SK-N-SH (cell line): ENCODE measurements at places on chromosomes 1 and 21.
A peak's percentile ranks its signal among the peaks of the same experiment; 100 is the strongest.

GRCh38 chr1:161139766-161140165 lies 7.3 kb upstream of the DEDD start:
- DNase-seq, result peak; percentile 64

- no peak for DNase-seq
These were observed 116.2 kb upstream of the FGGY start for GRCh38 chr1:59180735-59181134.

- DNase-seq, result peak; percentile 89
These were observed at the start of gene PHTF1 for GRCh38 chr1:113759333-113760101. Gene PHTF1, minus strand, starts transcription at chr1:113759486. Its CDS starts 783 bp downstream, at chr1:113758703.

DNA sequence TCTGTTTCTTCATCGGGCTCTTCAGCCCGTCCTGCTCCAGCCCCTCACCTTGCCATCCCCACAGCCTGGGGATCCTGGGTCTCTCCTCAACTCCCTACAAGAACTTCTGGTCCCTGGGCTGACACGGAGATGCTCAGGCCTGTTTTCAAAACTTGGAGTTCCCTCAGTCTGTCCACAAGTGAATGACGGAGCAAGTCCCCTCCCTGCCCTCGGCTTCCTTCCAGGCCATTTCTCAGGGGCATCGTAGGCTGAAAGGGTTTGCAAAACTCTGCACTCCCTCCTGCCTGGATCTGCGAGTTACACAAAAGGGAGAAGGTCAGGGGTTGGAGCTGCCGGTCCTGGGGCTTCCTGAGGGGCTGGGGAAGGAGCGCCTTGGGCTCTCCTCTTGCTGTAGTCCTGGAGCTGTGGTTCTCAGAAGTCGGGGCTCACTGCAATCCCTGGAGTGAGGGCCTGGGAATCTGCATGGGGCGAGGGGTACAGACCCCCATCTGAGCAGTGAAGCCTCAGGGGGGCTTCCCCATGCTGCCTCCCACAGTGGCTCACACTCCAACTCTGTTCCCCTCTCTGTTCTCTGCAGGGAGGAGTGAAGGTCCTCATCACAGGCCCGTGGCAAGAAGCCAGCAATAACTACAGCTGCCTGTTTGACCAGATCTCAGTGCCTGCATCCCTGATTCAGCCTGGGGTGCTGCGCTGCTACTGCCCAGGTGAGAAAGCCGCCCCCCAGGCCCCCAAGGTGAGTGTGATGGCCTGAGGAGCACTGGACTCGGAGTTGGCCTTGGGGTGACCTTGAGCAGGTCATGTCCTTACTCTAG lies 100.6 kb upstream of the VAMP3 start:
- no peak for DNase-seq

DNA sequence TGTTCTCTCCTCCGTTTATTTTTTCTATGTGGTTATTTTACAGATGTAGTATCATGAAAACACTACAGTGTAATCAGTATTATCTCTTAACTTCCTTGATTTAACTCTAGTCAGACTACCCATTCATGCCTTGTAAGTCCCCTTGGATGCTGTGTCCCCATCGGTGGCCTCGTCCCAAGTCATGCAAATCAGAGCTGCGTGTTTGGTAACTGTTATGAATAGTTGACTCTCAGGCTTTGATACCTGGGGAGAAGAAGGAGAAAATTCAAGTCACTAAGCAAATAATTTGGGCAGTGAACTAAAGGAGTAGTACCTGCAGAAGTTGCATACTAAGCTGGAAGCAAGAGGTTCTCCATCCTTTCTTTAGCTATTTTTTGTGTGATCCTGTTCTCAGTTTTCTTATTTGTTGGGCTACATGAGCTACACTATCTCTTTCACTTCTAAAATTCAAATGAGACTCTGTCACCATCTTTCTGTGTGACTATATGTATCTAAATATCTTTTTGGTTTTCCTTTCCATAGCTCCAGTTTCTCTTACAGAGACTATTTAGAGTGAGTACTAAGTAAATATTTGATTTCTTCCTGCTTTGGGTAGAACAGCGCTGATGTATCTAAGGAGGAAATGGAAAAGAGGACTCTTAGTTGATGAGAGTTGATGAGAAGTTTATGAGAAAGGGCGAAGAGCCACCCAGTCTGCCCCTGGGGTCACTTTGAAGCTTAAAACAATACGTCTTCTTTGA lies 50.9 kb downstream of the VANGL2 start:
- no peak for DNase-seq

- peak; percentile 91 for DNase-seq
These were observed 581 bp downstream of the SSU72 start for GRCh38 chr1:1573843-1574720.

DNA sequence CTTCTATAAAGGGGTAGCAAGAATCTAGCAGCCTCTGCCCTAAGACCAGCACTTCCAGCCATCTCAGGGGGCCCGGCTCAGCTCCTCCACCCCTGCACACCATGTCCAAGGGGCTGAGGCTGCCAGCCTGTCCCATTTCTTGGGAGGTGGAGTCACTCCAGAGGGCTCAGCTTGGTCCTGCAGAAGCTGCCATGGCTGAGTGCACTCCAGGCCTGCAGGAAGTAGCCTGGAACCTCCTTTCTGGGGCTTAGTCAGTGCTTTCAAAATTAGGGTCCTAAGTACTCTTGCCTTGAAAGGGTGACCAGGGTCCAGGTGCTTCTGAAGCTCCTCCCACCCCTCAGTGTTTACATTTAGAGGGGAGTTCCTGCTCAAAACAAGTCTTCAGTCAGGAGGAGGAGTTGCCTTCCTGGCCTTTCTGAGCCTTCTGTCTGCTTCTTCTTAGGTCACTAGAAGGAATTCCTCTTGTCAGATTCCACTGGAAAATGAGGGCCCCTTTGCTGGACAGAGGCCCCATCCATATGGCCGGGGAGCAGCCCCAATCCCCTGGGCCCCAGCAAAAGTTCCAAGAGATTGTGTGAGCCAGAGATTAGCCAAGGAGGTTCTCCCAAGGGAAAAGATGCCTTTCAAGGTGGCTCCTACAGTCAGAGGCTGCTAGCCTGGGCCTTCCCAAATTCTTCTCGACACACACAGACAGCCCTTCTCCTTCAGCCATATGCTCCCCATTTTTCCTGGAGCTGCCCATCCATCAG lies 128.1 kb upstream of the VAMP3 start:
- no peak for DNase-seq

- no peak for DNase-seq
These were observed 8.3 kb downstream of the TRIM45 start for GRCh38 chr1:117113199-117113598.

DNA sequence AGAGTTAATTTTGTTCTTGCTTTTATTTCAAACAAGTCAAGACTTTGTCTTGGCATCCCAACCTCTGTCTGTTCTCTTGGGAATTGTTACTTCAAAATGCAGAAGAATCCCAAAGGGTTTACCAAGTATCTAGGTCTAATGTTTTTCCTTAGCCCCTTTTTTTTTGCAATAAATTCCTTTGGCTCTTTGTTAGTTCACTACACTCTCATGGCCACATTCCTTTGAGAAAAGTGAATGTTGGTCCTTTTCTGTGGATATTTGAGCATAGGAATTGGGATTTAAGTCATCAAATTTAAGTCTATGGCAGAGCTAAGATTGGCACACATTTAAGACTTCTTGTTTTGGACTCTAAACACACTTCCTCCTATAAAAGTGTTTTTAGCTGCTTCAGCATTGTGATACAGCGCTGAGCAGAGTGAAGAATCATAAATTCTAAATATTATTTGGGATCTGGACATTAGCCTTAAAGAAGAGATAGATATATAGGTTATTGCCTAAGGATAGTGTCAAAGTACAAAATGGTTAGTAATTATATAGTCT lies 1.9 kb downstream of the BTF3L4 start:
- no peak for DNase-seq

DNA sequence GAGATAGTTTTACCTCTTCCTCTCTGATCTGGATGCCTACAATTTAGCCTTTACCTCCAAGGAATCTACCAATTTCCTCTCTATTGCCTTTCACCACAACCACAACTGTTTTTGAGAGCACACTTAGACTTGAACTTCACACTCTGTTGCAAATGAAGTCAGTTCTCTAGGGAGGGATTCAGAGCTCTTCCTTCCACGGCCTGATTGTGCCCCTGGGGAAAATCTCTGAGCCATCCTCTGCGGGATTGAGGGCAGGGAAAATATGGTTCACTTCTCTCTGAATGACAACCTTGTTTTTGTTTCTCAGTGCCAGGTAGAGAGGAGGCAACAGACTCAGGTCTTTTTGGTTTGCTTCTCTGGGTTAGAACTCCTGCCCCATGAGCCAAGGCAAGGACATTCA lies 35.4 kb upstream of the BCL10 start:
- DNase-seq, result no peak

GRCh38 chr1:223832637-223832943 lies 13.2 kb downstream of the TP53BP2 start:
- DNase-seq, result no peak

DNA sequence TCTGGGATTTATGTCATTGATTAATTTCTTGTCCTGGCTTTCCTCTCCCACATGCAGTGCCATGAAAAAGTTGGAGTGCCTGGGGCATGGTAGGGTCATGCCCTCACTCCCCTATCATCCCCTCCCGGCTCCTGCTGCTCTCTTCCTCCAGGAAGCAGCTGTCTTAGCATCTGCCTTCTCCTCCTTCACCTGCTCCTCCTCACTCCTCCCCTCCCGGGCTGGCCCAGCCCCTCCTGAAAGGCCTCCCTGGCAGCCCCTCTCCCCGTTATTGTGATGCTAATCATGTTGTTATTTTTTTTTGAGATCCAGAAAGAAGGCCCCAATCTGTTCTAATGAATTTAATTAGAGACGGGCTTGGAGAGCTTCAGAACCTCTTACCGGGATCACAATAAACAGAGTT lies 36.3 kb upstream of the NFASC start:
- peak; percentile 38 for DNase-seq

- no peak for DNase-seq
These were observed 64.7 kb downstream of the SCCPDH start for GRCh38 chr1:246788895-246789338.

GRCh38 chr1:232319518-232320210 lies 310.3 kb downstream of the SIPA1L2 start:
- DNase-seq, result no peak

DNA sequence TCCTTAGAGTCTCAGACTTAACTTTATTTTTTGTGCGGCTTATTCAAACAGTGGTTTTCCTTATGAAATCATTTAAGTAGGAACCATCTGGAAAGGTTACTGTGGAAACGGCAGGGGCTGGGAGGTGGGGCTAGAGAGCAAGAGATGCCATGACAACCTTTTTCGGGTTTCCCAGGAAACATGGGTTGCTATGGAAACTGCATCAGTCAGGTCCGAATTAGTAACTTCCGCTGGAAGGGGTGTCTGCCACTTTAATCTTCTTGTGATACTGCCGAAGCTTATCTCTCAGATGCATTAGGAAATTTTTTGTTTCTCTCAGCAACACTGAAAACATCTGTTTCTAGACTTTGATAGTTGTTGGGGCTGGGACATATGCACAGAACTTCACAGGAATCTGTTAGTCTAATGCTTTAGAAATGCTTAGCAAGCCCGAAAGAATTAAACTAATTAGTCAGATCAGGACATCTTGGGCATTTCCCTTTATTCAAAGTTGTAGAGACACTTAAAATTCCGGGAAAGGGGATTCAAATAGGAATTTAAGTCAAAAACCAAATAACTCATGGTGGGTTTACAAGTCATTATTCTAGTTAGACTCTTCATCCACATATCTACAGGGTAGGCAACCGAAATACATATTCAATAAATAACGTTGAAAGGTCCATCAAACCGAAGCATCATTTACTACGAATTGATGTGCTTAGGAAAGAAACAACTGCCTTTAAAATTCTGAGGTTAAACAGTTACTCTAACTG lies 2.6 kb downstream of the KCNA3 start:
- DNase-seq, result peak; percentile 83

DNA sequence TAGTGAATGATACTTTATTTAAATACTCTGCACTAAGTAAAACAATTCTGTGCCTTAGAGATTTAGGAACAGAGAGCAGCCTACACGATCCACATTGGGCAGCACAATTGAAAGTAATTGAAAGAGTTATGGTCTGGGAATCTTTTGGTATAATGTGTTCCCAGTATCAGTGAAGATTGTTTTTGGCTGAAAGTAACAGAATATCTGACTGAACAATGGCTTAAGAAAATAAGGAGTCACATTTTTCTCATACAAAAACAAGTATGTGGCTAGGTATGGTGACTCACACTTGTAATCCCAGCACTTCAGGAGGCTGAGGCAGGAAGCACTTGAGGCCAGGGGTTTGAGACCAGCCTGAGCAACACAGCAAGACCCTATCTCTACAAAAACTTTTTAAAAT lies 306.2 kb downstream of the NFIA start:
- no peak for DNase-seq

DNA sequence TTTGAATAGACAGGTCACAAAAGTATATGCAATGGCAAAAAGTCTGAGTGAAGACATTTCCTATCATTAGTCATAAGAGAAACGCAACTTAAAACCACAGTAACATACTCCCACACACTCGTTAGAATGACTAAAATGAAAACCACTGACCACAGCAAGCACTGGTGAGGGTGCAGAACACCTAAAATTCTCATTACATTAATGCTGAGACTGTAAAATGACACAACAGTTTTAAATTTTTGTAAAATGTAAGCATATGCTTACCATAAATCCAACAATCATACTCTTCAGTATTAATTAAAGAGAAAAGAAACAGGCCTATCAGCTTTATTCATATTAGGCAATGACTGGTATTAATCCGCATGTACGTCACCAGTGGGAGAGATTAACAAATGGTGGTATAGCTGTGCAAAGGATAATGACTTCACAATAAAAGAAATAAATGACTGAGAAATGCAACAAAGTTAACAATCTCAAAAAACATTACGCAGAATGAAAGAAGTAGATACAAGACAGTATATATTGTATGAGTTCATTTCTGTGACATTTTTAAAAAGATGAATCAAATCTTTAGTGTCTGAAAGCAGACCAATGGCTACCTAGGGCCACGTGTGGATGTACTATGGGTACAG lies 253.5 kb downstream of the AKT3 start:
- no peak for DNase-seq

DNA sequence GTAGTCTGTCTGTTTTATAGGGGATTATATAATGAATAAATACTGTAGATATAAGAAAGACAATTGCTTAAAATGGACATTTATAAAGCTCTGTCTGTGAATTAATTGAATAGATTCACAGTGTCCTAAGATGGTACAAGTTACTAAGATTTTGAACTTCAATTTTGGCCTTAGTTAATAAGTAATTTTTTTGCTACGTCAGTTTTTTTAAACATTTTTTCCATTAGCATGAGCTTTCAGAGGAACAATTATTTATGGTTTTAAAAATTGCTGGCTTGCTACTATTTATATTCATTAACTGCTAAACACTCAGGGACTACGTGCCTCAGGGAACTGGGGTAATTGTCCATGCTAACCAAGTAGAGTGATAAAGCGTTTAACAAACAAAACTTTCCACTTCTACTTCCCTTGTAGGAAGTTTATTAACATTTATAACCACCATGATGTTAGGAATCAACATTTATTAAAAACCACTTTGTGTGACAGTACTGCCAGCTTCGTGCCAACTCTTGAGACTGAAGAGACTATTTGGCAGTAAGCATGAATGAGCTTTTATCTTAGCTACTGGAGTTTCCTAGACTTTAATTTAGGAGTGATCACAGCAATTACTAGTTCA lies 65.4 kb upstream of the PTGS2 start:
- DNase-seq, result no peak

DNA sequence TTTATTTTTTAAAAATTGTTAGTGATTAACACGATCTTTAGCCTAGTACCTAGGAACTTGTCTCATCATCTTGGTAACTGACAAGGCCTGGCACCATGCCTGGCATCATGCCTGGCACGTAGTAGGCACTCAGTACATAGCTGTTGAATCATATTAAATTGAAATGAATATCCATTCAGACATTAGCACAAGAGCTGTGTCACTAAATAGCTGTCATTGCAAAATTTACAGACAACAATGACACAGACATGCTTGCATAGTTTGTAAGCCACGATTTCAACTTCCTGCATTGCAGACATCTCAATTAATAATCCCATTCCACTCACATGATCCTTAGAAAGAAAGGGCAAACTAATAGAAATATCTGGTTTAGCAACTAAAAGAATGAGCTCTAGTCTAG lies 15.4 kb upstream of the PHACTR4 start:
- DNase-seq, result no peak
